ENCODE measurements at places on chromosomes 11 and 22.

DNA sequence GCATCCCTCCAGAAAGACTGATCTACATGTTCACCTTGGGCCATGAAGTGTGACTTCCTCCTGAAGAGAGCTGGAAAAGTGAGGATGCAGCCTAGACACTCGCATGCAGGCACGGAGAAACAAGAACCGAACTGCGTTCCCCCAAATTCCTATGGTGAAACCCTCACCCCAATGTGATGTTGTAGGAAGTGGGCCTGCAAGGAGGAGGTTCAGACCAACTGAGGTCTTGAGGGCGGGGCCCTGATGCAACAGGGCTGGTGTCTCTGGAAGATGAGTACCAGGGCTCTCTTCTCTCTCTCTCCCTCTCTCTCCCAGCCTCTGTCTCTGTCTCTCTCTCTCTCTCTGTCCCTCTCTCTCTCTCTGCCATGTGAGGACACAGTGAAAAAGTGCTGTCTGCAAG is 501.1 kb downstream of the BRD1 start:
- DNase-seq = no peak

- peak; percentile 54 for DNase-seq
Observed at GRCh38 chr11:73321604-73322381, 13.7 kb downstream of the ARHGEF17 start.

DNA sequence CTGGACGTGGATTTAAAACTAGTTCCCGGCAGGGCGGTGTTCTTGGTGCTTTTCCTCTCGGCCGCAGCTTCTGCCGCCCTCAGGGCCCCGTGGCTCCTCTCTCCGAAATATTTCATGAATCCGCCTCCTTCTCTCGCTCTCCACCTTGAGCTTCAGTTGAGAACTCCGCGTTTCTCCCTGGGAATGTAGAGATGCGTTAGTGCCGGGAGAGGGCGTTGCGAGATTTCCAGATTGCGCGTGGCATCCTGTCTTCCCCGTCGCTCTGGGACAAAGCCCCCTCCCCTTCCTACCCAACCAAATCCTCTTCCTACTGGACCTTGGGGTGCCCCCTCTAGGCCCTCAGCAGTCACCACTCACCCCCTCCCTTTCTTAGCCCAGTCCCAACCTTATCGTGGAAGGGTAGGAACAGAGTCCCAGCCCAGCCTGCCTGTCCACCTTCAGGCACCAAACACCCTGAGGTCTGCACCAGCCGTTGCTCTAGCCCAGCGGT is 15.5 kb upstream of the RAC2 start:
- DNase-seq = no peak

- peak; percentile 42 for DNase-seq
Observed at GRCh38 chr11:122045181-122045586, 70.8 kb downstream of the BLID start.

DNA sequence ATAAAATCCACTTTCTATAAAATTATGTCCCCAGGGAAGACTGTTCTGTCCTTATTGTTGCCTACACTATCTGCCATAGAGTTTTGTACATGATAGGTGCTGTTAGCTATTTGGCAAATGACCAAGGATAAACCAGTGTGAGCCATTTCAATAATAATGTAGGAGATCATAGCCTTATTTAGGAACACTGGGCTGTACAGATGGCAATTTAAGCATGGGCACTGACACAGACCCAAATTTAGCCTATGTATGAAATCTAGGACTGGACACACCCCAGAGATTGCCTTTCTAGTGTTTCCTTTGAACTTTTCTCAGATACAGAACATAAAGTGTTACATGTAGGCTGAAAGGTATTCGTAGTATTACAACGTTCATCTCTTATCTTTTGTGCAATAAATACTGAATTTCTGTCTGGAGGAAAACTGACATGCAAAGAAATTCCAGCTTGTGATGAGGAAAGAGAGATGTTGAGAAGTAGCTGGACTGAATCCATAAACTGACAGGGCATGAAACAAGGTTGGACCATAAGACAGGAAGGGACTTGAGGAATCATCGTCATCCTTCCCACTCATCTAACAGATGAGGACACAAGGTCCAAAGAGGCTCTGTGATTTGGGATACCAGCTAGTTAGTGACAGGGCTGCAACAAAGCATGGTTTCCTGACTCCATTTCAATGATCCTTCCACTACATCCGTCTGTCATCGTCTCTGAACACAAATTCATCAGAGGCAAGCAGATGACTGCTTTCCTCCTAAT is 60.3 kb downstream of the TMPRSS5 start:
- no peak for DNase-seq

DNA sequence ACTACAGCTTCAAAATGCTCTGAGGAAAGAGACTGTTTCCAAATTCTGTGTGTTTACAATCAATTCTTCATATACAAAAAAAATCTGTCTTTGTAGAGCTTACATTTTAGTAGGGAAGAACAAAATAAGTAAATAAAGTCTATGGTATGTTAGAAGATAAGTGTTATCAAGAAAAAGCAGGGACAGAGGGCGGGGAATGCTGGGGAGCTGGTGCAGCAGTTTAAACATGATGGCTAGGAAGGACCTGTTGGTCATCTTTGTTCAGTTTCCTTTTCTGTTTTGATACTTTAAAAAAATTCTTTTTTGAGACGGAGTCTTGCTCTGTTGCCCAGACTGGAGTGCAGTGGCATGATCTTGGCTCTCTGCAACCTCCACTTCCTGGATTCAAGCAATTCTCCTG is 16.1 kb downstream of the TMEM25 start:
- DNase-seq = no peak

GRCh38 chr11:120869097-120869496 is 154.8 kb upstream of the TBCEL start:
- no peak for DNase-seq

- no peak for DNase-seq
Observed at GRCh38 chr11:17528906-17529843, 15.0 kb downstream of the USH1C start.

- no peak for DNase-seq
Observed at GRCh38 chr11:73728000-73728399, 32.9 kb downstream of the RAB6A start.

GRCh38 chr22:47748271-47748670 is 985.8 kb downstream of the TBC1D22A start:
- DNase-seq = no peak

All from SJSA1 (cell line).